ENCODE measurements at places on chromosomes 4 and X.

DNA sequence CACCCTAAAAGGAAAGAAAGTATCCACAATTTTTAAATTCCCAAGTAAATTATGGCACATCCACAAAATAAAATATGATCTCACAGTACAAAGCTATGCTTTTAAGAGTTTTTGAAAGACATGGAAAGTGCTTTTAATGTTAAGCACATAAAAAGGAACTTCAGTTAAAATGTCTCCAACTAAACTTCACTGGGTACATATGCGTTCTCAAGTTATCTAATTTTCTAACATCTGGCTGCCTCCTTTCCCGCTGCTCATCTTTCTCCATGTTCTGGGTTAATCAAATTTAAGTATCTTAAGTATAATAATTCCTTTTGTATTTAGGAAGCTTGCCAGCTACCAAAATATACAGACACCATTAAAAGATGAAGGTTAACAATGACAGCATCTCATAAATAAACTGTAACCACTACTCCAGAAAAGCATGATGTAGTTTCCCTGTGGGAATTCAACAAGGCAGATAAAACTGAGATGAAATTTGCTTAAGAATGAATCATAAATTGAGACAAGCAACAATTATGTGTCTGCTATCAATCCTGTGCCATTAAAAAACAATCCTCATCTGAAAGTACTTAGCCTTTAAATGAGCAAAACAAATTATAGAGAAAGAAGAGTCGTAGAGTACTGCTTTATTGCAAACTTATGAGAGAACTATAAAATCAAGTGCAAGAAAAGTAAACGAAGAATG is 25.1 kb downstream of the PRSS12 start:
- DNase-seq: no peak

- no peak for DNase-seq
Measured at GRCh38 chr4:83631066-83631465, 95.2 kb downstream of the GPAT3 start.

DNA sequence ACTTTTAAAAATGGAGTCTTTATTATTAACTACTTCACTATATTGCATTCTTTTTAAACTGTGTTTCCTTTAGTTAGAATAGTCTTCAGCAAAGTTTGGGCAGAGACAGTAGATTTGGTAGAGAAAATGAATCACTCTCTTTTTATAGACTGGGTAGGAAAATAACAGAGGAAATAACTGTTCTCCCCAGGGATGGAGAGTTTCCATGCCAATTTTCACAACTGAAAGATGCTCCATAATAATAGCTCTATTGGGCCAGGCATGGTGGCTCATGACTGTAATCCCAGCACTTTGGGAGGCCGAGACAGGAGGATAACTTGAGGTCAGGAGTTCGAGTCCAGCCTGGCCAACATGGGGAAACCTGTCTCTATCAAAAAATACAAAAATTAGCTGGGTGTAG is 13.1 kb downstream of the HSD17B13 start:
- no peak for DNase-seq

DNA sequence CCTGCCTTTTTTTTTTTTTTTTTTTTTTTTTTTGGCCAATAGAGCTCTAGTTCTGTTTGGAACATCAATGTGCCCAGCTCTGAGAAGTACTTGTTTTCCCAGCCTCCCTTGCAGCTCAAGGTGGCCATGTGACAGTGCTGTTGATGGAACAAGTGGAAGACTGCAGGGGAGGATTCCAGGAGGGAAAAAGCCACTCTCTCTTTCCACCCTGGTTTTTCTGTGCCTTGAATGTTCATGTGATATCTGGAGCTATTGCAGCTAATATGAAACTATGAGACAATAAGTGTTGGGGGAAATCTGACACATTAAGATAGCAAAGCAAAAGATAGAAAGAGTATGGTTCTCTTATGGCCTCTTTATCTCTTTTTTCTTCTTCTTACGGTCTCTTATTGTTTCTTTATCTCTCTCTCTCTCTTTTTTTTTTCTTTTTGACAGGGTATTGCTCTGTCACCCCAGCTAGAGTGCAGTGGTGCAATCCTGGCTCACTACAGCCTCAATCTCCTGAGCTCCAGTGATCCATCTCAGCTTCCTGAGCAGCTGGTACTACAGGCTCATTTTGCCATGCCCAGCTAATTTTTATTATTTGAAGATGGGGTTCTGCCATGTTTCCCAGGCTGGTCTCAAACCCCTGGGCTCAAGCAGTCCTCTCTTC is 192.0 kb upstream of the LNX1 start:
- no peak for DNase-seq

DNA sequence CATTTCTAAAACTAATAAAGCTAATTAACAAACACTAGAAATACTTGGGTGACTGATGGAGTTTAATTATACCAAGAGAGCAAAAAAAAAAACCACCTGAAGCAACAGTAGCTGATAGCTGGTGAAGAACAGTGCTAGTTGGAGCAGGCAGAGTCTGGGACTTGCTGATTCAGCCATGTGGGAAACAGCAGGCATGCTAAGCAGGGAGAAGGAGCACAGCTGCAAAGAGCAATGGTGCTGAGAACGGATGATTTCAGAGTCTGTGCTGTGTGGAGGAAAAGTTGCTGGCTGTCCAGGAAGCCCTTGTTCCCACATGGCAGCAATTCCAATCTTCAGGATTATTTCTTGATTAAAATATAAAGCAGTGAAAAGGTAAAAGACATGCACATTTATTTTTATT is 68.8 kb downstream of the NPY1R start:
- no peak for DNase-seq

Measured in activated naive CD8-positive, alpha-beta T cell treated with anti-CD3 and anti-CD28 coated beads, Interleukin-2, amount 50 U/mL, for 16 hours (primary cell).